ENCODE measurements at places on chromosomes 12 and 14.
A peak's percentile ranks its signal among the peaks of the same experiment; 100 is the strongest.

DNA sequence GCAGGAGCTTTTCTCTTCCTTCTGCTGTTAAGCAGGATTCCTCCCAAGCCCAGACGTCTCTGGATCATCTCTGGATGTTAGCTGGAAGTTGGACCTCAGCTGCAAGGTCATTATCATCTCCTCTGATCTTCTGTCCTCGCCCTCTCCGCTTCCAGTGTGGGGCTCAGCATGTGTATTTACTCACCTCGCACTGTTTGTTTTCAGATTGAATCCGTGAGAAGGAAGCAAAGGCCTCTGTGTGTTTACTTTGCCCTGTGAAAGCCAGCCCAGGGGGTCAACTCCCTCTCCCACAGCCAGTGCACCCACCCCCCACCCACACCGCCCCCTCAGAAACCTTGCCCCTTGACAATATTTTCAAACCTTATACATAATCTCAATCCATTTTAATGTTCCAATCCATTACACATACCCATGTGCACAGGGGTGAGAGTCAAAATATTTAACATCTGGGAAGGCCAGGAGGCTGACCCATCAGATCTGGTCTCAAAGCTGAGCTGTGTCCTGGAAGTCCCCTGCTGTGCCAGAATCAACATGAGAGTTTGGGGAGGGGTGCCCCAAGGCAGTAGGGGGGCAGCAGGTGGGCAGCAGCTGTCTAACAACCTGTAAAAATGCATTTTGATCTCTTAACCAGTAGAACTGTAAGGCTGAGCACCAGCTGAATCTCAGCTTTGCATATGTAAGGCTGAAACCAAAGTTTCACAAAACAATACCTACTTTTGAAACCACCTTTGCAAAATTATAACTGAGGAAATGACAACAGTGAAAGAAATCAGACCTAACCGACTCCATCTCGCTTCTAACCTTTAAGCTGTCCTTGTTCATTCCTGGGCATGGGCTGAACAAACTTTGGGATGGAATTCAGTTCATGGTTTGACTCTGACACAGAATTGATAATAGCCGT is 157.9 kb downstream of the ZNF664 start:
- no peak for DNase-seq

- DNase-seq, result no peak
These were observed 87.0 kb downstream of the FRMD6 start for GRCh38 chr14:51738754-51739153.

DNA sequence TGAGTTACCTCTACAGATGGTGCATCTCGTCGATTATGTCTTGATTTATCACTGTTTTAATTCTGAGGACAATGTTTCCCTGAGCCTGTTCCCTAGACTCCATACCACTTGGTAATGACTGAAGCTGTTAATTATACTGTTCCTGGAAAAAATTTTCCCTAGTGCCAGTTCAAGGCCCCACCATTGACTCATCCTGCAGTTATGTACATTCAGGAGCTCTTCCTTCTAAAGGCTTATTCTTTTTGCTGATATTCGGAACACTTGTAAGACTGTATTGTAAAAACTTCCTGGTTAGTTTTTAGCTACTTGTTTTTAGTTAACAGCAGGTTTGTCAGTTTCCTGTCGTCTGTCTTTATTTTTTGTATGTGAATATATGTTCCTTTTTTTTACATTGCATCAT is 30.4 kb upstream of the PPP2R5E start:
- no peak for DNase-seq

- DNase-seq, result peak; percentile 82
These were observed at the start of gene BDKRB2 for GRCh38 chr14:96204151-96205058. BDKRB2 (plus strand) TSS chr14:96204839; CDS start chr14:96237108, 32,269 bp downstream.

DNA sequence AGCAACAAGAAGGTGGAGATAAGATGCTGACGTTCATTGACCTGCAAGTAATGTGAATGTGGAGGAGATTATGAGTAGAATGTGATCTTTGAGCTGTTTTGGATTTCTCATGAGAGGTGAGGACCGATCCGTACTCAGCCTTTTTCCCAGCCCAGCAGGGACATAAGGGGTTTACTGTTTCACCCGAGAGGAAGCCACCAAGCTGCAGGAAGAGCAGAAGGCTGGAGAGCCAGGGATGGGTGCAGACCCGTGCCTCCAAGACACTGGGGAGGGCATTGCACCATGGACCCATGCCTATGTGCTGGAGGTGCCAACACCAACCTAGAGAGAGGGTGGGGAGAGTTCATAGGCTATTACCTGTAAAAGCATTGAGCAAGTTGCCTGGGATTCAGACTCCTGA is 206.0 kb upstream of the DIO3 start:
- no peak for DNase-seq

- peak; percentile 71 for DNase-seq
These were observed 12.1 kb upstream of the LTA4H start for GRCh38 chr12:96047229-96048211.

DNA sequence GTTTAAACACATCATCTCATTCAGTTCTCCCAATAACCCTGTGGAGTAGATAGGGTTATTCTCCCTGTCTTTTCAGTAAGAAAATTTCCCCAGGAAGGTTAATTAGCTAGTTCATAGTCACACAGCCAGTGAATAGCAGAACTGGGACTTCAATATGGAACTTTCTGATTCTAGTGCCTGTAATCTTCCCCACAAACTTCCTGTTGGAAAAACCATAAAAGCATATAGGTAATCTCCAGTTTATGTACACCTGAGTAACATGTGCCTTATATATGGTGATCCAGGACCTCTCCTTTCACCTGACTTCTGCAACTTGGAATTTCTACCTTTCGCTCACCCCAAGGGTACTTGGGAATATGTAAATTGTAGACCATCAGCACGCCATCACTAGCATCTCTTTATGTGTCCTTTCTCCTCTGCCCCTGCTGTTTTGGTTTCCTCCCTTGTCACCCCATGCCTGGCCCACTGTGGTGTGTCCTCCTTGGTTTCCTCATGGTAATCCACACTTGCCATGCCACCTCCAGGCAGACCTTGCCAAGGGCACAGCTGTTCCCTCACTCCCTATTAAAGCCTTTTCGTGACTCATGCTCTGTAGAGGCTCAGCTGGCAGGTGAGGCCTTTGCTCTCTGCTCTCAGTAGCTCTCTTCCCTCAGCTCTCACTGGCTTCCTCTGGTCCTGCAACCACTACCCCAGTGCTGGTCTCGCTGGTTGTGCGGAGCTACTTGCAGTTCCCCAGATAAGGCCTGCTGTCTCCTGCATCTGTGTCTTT is 16.7 kb downstream of the TBC1D30 start:
- no peak for DNase-seq

GRCh38 chr12:100234166-100234565 is 32.7 kb downstream of the DEPDC4 start:
- DNase-seq, result no peak

GRCh38 chr12:52837413-52837741 is 3.3 kb upstream of the KRT79 start:
- no peak for DNase-seq

DNA sequence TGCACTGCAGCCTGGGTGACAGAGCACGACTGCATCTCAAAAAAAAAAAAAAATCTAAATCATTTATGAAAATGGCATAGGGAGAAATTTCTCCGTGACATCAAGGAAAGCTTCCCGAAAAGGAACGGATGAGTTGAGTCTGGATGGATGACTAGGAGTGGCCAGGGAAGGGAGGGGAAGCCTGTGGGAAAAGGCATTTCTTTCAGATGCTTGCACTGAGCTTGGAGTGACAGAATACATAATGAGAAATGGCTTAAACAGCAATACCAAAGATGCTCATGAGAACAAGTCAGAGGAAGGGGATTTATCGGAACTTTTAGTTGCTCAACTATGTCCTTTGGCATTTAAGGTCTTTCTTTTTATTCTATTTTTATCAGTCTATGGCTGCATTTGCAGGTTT is 1369.2 kb upstream of the TMEM132C start:
- DNase-seq, result no peak

- DNase-seq, result no peak
These were observed 1.3 kb upstream of the PABPN1 start for GRCh38 chr14:23319746-23320583.

- no peak for DNase-seq
These were observed 49.6 kb downstream of the BMAL2 start for GRCh38 chr12:27382171-27382795.

- DNase-seq, result peak; percentile 79
These were observed 18.9 kb downstream of the ABCB9 start for GRCh38 chr12:122947352-122947792.

GRCh38 chr14:61462566-61463193 is 141.3 kb downstream of the PRKCH start:
- no peak for DNase-seq

- DNase-seq, result no peak
These were observed 170.6 kb upstream of the PWP1 start for GRCh38 chr12:107514887-107515445.

DNA sequence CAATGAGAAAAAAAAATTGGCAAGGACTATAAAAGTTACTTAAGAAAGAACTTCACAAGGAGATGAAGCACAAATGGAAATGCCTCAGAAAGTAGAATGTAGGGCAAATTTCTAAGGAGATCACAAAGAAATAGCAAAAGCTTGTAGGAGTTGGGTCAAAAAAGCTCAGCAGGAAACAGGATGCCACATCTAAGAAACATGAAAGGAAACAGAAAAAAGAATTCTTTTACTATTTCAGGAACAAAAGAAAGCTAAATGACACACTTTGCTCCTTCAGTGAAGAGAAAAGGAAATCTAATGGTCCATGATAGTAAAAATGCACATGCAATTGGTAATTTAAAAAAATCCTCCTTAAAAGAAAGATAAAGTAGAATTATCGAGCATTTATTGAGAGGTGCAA is 452.1 kb upstream of the GARIN6 start:
- no peak for DNase-seq

GRCh38 chr14:88746052-88746451 is 46.7 kb downstream of the EML5 start:
- DNase-seq, result no peak

- DNase-seq, result no peak
These were observed 475.9 kb downstream of the SLC16A7 start for GRCh38 chr12:60071759-60072191.

- DNase-seq, result peak; percentile 67
These were observed at the start of gene HAL for GRCh38 chr12:95996034-95996658. HAL (minus strand) TSS chr12:95996344; CDS start chr12:95995910, 434 bp downstream.

DNA sequence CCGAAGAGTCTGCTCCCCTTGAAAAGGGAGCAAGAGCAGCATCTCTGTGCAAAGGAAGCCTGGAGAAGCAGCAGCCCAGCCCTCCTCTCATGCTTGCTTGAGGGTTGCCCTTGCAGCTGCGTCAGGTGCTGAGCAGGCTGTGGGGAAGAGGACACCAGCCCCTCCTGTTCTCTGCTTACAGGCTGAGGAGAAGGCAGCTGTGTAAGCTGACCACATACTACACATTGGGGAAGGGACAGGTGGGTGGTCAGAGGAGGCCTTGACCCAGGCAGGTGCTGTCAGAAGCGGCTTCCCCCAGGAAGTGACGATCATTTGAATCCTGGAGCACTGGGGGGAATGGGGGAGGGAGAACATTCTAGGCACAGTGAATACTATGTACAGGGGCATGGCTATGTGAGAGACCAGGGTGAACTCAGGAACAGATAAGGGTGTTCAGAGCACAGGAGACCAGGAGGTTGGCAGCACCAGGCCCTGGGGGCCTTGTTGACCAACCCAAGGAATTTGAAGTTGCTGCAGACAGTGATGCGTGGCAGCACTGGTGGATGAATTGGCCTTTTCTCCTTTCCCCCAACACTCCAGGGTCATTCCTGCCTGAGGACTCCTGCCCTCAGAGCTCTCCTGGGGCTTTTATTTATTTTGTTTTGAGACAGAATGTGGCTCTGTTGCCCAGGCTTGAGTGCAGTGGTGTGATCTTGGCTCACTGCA is 2.7 kb upstream of the KLC1 start:
- DNase-seq, result no peak

DNA sequence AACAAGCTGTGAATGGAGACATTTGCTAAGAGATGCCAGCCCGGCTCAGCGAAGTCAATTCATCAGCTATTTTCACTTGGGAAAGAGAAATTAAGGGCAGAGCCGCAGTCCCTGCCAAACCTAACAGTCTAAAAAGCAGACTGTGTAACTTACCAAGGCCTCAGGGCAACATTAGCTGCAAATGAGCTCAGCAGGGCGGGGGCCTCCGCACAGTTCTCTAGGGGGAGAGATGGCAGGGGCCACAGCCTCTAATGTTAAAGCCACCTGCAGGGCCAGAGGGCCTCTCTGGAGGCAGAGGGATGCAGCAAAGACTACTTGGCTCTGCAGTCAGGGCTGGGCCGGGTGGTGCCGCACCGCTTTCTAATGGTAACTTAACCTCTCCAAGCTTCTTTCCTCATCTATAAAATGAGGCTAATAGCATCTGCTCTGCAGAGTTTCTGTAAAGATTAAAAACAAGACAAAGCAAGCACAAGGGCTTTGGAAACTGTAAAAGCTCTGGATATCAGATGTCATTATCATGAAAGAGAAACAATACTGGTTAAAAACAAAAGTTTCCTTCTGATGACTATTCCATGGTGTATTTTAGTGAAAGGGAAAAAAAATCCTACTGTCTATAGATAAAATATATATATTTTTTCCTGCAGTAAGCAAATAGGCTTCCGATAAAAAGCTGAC is 13.4 kb upstream of the GPRC5A start:
- DNase-seq, result no peak

DNA sequence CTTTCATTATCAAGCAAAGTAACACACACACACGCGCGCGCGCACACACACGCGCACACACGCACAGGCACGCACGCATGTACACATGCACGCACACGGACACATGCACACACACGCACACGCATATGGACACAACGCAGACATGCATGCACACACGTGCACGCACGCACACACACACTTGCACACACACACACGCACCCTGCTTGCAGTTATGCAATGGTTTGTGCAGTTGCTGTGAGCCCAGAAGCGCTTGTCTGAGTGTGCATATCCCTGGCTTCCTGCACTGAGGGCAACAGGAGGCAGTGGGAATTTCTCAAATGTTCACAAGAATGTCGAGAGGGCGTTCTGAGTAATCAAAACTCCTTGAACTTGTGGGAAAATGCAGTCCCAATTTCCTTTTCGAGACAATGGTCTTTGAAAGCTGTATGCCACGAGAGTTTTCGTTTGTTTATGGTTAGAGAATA is 41.6 kb downstream of the NFKBIA start:
- DNase-seq, result no peak

- DNase-seq, result no peak
These were observed 15.6 kb downstream of the SYNE3 start for GRCh38 chr14:95500772-95501401.

GRCh38 chr12:19115285-19115684 is 14.2 kb upstream of the PLEKHA5 start:
- DNase-seq, result no peak

- no peak for DNase-seq
These were observed 69.8 kb upstream of the CLMN start for GRCh38 chr14:95389471-95390011.

DNA sequence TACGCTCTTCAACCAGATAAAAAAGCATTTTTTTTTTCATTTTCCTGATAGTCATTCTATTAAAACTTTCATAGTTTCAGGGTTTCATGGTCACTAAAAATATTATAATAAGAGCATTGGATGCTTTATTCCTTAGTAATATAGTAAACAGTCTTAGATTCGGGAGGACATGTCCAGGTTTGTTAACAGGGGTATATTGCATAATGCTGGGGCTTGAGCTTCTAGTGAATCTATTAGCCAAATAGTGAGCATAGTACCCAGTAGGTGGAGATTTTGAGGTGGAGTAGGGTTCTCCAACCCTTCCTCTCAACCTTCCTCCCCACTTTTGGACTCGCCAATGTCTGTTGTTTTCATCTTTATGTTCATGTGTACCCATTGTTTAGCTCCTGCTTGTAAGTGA is 277.4 kb upstream of the RGS6 start:
- DNase-seq, result no peak

Data from upper lobe of right lung (tissue), 1 donor.